Stimulated activated CD8-positive, alpha-beta memory T cell treated with anti-CD3 and anti-CD28 coated beads, Interleukin-15, amount 100 ng/mL, for 4 hours (primary cell): ENCODE measurements at places on chromosomes 1 and 21.

DNA sequence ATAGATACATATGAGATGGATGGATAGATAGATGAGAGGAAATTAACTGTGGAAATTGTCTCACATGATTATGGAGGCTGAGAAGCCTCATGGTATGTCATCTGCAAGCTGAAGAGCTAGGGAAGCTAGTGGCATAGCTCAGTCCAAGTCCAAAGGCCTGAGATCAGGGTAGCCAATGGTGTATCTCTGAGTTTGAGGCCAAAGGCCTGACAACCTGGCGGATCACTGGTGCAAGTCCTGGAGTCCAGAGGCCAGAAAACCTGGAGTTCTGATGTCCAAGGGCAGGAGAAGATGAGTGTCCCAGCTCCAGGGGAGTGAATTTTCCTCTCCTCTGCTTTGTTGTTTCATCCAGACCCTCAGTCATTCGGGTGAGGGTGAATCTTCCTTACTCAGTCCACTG lies 43.9 kb upstream of the SPOCD1 start:
- no peak for DNase-seq

DNA sequence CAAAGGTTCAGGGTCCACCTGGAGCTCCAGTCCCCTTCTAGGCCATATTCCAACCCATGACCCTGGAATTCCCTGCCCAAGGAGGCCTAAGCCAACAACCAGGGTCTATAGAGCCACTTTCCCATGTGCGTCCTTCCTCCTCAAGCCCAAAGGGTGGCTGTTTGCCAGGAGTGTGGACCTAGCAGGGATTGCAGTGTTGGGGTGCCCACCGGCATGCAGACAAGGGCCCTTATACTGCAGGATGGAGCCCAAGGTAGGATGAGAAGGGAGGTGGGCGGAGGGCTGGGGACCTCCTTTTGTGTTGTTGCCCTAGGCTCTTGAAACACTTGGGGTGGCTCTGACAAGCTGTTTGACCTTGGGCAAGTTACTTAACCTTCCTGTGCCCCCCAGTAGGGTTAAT lies 19.7 kb upstream of the ADGRB2 start:
- no peak for DNase-seq

DNA sequence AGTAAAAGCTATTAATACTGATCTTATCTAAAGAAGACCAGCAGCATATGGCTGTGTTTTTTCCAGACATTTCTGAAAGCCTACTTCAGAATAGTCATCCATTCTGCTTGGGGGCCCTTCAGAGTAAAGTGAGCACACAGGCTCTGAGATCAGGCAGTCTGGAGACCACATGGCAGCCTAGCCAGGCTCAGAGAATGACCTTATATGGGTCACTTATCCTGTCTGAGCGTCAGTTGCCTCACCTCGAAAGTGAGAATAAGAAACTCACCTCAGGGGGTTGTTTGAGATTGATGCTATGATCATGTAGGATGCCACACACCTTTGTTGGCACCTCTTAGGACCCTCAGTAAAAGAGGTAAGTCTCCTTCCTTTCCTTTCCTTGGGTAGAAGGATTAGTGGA lies 270.4 kb downstream of the GRIK1 start:
- no peak for DNase-seq

- DNase-seq: no peak
Measured at GRCh38 chr1:209409780-209410179, 173.7 kb upstream of the CAMK1G start.

GRCh38 chr1:245688536-245689453 lies 534.0 kb downstream of the KIF26B start:
- DNase-seq: no peak

DNA sequence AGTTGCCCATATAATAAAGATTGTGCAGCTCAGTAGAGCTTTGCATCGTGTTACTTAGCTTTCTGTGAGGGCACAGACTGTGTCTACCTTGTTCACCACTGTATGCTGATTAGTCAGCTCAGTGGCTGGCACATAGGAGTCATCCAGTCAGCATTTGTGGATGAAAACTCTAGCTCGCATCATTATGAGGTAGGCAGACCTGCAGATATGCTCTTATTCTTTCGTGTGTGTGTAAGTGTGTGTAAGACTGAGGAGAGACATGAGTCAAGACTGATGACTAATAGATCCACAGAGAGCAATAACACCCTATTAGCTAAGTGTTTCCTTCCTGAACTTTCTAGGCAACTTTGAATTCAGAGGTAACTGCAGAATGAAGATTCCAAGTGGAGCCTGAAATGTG lies 17.1 kb downstream of the TTF2 start:
- peak; percentile 46 for DNase-seq
